ENCODE measurements at places on chromosomes 2 and 18.
A peak's percentile ranks its signal among the peaks of the same experiment; 100 is the strongest.

DNA sequence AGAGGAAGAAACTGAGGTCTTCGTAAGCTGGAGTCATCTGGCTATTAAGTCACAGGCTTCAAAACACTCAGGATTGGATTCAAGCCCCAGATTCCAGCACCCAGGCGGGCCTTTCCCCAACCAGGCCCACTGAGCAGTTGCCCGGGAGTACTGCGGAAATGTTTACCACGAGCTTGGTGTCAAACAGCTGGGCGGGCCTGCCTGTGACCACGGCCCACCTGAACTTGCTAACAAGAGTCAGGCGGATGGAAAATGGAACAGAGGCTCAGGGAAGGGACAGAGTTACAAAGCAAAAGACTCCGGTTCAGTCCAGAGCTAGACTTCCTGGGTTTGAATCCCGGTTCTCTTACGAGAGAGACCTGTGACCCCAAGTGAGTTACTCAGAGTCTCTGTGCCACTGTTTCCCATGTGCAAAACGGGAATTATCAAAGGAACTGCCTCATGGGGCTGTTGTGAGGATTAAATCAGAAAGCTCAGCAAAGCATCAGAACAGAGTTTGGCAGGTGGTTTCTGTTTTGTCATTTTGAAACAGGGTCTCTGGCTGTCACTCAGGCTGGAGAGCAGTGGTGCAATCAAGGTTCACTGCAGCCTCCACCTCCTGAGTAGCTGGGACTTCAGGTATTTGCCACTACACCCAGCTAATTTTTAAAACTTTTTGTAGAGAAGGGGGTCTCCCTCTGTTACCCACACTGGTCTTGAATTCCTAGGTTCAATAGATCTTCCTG lies 49.0 kb upstream of the TFCP2L1 start:
- DNase-seq: no peak

- no peak for DNase-seq
These were observed 9.5 kb upstream of the PROC start for GRCh38 chr2:127408807-127409099.

DNA sequence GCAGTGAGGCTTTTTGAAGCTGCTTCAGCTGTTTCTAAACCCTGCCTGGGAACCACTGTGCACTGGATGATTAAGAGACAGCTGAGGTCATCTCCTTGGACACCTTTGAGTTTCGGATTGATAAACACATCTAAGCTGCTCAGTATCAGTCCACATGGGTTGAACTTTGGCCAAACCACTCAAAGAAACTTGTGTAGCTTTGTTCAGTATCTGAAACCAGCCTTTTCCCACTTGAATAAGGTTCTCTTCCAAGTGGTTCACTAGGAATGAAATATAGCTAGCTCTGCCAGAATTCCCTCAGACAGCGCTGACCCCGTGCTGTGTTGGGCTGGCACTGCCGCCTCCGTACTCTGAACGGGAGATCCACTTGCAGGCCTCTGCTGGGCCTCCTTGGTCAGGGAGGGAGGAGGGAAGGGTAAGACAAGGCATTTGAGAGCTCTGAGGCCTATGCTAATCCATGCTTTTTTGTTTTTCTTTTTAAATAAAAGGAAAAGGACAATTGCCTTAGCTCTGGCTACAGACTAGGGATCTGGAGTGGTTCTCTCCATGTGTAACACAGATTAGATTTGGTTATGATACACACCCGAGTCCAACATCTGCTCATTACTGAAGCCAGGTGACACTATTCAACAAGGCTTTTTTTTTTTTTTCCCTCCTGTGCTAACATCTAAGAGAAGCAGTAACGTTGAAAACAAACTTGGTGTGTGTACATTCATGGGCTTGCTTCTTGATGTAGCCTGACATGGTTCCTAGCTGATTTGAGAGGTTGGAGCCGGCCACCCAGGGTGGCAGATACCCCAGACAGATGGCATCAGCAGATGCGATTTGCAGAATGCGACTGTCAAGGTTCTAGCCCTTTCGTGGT lies 67.7 kb downstream of the NCK2 start:
- DNase-seq: no peak

GRCh38 chr2:73003027-73003426 lies 68.5 kb downstream of the SFXN5 start:
- no peak for DNase-seq

- DNase-seq: no peak
These were observed 309.5 kb downstream of the EPHA4 start for GRCh38 chr2:221262651-221263050.

DNA sequence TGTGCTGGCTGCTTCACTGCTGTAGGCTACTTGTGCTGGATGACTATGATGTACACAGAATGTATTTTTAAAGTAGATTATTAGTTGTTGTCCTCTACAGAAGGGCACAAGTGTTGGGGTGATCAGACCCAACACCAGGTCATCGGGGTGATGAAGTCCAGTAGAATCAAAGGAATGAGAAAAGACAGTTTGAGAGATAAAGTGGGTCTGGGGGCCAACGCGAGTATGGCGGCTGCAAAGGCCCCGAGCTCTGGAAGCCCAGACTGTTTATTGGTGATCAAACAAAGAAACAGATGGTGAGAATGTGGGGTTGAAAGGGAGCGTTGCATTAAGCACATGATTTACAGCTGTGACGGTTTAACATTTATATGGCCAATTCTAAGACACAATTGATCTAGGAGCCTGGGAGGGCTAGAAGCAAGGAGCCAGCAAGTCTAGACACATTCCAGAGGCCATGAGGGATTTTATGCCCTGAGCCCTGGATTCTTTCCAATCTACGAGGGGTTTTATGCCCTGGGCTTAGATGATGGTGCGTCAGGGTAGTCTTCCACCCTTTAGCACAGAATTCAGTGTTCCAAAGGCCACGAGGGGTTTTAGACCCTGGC lies 153.5 kb downstream of the AGPS start:
- no peak for DNase-seq

DNA sequence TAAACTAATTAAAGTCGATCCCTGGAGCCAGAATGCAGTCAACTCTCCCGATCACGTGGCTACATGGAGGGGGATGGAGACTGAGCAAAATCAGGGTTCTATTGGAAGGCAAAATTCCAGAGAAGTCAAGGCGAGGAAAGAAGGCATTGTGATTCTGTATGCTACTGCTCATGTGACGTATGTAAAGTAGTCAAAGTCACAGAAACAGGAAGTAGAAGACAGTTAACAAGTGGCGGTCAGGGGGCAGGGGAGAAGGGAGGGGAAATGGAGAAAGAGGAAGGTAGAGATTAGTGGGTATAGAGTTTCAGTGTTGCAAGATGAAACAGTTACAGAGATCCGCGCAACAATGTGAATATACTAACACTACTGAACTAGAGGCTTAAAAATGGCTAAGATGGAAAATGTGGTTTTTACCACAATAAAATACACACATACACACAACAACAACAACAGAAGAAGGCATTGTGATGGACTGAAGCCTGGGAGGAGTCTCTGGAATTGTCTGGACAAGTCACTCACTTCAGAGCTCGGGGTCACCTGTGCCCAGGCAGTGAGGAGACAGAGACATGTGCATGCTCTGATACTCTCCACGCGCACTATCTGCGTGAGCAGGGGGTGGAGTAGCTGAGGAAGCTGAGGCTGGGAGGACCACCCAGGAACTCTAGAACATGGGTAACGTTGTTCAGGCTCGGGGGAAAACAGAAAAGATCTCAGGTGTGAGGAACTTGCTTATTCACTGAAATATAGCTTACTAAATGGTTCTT lies 89.9 kb upstream of the CDCA7 start:
- DNase-seq: no peak

DNA sequence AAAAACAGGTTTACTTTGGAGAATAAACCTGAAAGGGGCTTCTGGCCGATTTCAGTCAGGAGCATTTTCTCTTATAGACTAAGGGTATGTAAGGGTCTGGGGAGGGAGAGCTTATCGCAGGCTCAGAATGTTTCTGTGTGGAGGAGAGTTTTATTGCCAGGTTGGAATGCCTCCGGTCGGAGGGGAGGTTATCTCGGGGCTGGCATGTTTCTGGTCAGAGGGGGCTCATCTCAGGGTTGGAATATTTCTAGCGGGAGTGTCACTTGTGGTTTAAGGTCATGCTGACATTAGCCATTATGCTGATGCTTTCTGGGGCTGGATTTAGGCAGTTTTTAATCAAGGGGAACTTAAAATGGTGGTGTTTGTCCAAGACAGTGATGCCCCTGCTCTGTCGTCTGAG lies 333.6 kb downstream of the METTL4 start:
- DNase-seq: no peak

GRCh38 chr18:58194028-58194427 lies 150.0 kb downstream of the NEDD4L start:
- peak; percentile 38 for DNase-seq

GRCh38 chr2:126877861-126878565 lies 20.7 kb upstream of the TEX51 start:
- DNase-seq: no peak

DNA sequence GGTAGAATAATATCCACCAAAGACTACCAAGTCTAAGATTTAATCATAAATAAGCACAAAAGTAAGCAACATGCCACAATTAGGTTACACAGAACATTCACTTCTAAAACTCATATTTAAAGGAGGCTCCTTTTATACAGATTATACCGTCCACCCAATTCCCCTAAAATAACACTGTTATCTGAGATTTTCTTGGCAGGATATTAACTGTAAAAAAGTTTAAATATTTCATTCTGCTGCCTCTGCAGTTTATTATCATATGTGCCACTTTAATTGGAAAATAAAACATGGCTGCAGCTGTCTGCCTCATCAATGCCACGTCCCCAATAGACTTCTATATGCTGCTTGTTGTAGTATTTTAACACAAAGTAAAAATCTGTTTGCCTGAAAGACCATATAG lies 140.9 kb downstream of the DTNB start:
- no peak for DNase-seq

DNA sequence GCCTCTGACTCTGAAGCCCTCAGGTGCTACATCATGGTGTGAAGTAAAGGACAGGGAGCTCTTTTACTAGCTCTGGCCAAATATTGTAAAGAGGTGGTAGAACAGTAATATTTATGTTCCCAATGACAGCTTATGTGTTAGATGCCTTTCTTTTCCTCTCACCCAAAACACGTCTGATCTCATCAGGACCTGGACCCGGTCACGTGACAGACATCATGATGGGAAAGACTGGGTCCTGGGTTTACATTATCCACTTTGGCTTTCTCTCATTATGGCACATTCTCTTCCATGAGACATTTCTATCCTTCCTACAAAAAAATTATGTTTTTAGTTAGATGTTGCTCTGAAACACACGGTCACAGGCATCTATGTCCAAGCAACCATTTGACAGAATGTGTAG lies 548.7 kb upstream of the CDH7 start:
- no peak for DNase-seq

- DNase-seq: no peak
These were observed 1.2 kb downstream of the REV1 start for GRCh38 chr2:99488539-99489062.

GRCh38 chr2:16630463-16630862 lies 35.2 kb downstream of the CYRIA start:
- no peak for DNase-seq

DNA sequence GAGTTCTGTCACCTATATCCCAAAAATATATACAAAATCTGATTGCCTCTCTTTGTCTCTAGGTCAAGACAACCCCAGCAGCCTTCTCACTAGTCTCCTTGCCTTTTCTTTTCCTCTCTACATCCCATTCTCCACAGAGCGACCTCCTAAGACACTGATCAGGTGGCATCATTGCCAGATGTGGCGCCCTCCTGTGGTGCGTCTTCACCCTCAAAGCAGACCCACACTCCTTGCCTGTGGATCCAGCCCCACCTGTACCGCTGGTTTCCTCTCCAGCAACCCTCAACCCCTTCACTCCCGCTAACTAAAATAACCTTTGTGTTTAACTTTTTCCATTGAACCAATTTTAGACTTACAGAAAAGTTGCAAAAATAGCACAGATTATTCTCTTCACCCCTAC lies 273.3 kb downstream of the GLI2 start:
- no peak for DNase-seq

DNA sequence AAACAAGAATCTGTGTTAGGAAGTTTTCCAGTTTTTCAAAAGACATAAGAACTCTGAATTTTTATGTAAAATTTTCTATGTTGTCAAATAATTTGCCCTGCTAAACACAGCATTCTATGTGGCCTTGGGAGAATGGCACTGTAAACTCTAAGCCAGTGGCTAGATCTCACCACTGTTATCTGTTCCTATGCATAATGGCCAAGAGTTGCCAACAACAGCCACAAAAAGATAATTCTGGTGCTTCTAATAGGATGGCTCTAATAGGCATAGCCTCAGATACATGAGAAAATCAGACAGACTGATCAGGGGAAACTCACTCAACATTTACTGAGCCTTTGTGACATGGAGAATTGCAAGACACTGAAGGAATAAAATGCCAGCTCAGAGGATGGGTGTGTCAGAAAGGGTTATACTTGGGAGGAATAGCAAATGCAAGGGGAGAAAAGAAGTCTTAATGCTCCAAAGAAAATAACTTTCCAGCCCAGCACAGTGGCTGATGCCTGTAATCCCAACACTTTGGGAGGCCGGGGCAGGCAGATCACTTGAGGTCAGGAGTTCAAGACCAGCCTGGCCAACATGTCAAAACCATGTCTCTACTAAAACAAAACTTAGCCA lies 63.7 kb downstream of the COBLL1 start:
- no peak for DNase-seq

- peak; percentile 4 for DNase-seq
These were observed 30.0 kb downstream of the SCTR start for GRCh38 chr2:119494163-119494790.

- DNase-seq: no peak
These were observed 8.9 kb downstream of the INPP4A start for GRCh38 chr2:98453531-98453930.

GRCh38 chr2:37786854-37787253 lies 115.4 kb upstream of the CDC42EP3 start:
- DNase-seq: peak; percentile 24

DNA sequence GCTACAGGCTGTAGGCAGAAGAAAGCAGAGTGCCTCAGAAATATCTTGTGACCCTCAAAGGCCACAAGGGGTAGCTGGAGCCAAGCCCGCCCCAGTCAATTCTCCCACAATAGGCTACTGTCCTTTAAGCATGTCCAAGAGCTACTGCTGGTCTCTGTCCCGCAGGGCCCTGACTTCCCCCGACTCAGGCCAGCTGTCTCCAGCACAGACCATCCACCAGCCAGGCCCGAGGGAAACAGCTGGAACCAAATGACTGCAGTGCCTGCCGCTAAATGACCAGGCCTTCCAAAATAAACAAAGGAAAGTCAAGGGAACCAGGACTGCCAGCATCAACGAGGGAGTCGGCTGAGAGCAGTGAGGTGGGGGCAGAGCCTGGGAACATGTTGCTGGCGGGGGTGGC lies 36.7 kb downstream of the MCFD2 start:
- DNase-seq: no peak

- no peak for DNase-seq
These were observed 53.4 kb downstream of the WIPF1 start for GRCh38 chr2:174544156-174544555.

- DNase-seq: no peak
These were observed 10.1 kb downstream of the HDAC4 start for GRCh38 chr2:239390546-239391285.

Data from HEK293T (cell line).